GOT3 (cell line): ENCODE measurements at places on chromosomes 12 and 14.

DNA sequence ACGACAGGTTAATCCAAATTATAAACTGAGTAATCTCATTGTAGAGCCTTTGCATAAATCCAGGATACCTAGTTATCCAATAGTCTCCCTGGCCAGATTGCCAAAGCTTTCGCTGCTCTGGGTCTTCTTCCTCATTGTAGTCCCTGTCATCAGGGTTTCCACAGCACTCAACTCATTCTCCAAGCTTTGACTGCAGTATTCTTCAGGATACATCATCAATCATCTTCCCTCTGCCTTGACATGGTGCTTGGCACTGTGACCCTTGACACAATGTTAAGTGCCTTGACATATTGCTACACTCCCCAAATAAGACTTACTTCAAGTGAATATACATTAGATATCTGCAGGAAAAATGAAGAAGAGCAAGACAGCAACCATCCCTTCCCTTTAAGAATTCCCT is 60.1 kb upstream of the RESF1 start:
- no peak for DNase-seq

DNA sequence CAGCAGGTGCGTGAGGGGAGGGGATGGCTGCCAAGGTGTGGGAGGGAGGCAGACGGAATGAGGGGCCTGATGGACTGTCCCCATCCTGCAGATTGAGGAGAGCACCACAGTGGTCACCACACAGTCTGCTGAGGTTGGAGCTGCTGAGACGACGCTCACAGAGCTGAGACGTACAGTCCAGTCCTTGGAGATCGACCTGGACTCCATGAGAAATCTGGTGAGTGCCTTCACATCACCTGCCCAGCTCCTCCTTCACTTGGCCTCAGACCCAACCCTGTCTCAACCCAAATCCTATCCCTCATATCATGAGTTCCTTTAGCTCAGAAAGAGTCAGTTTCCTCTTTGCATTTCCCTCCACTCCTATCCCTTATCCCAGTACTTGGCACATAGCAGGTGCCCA is 2.7 kb downstream of the KRT18 start:
- DNase-seq: no peak

GRCh38 chr12:54974279-54974678 is 10.3 kb downstream of the TESPA1 start:
- DNase-seq: no peak

DNA sequence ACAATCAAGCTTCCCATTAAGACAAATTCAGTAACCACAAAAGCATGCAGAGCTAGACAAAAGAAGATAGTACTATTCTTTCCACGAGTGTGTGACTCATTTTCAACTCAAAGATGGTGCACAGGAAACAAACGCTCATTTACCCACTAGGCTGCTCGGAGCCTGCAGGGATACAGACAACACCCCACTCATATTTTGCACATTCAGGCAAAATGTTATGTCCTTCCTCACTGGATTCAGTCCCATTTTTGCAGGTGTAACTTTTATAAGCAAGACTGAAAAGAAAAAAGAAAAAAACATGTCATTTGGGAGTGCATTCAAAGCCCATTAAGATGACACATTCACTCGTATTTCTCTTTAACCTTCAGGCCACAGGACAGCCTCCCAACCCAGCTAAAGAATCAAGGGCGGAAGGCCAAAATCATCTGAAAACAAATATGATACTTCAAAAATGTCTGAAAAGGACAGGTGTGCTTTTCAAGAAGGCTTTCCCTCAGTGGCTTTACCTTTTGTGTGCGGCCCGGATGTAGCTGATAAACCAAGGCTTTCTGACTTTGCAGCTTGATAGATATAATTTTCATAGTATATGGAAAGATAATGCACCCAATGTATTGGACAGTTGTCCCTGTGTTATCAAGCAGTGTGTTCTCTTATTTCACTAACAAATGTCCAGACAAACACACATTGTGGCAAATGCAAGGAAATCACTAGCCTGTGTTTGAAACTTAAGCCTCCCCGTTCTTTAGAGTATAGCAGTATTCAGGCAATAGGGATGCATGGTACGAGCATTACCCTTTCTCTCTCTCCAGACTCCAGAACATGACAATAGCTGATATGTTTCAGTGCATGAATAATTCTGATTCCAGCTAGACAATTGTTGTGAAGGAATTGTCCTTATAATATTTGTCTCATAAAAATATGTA is 147.8 kb upstream of the KRR1 start:
- no peak for DNase-seq

- DNase-seq: no peak
Measured at GRCh38 chr14:90641168-90641567, 175.1 kb downstream of the TTC7B start.

- no peak for DNase-seq
Measured at GRCh38 chr12:110780448-110780847, 37.8 kb upstream of the PPP1CC start.

DNA sequence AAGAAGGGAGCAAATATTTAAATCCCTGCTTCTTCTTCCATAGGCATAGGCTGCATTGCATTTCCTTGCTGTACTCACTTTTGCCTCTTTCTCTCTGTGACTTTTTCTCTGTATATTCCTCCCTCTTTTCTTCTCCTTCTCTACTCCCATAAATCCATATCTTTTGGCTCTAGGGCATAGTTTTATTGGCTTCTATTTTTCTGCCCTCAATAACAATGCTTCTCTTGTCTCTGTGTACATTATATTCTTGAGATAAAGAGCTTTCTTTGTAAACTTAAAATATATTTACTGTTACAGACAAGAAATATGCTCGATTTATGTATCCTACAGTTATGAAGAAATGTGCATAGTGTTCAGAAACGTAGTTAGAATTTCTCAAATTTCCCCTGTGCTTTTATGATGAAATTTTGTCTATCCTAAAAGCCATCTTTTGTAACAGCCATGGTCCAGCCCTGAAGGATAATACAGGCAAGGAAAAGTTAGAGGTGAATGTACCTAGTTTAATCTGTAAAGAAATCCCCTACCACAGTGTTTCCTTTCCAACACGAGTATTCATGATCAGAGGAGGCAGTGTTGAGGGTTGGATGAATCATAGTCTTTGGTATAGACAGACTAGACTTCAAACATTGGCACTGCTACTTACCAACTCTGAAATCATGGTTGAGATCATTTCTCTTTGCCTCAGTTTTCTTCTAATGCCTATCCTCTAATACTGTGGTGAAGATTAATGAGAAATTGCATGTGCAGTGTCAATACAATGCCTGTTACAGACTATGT is 173.3 kb upstream of the FAR2 start:
- no peak for DNase-seq

DNA sequence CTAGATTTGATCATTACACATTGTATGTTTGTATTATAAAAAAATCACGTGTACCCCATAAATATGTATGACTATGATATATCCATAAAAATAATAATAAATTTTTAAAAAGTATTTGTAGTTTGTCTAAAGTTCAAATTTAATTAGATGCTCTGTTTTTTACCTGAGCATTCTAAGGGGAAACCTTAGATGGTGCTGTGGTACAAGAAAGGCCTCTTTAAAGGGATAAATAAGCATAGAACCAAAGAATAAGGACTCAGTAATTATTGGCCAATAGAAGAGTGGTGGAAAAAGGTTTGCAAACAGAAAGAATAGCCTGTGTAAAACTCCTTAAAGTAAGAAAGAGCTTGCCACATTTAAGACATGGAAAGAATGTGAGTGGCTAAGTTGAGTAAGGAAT is 580.1 kb upstream of the SEL1L start:
- no peak for DNase-seq

- no peak for DNase-seq
Measured at GRCh38 chr14:101730626-101731186, 30.8 kb upstream of the PPP2R5C start.

- DNase-seq: no peak
Measured at GRCh38 chr12:6292606-6293005, 17.9 kb upstream of the PLEKHG6 start.

- DNase-seq: no peak
Measured at GRCh38 chr12:124484526-124484953, 82.9 kb downstream of the NCOR2 start.

GRCh38 chr12:75690296-75690955 is 179.0 kb upstream of the KRR1 start:
- no peak for DNase-seq
